Thymus (tissue), 14 donors: ENCODE measurements at places on chromosomes 13 and 19.

DNA sequence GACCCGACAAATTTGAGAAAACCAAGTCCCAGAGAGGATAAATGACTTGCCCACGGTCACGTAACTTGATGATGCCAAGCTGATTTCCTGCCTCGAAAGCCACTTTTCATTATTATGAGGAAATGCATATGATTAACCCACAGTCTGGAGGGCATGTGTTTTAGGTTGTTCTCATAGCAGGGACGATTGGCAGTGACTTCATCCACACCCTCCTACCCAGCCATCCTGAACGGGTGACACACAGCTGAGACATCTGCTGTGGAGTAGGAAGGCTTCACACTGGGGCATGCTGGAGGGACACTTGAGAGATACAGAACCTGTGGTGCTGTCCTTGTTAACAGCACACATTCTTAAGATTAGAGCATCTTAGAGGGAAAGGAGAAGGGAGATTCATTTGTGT is 65.4 kb upstream of the WDFY2 start:
- no peak for DNase-seq

GRCh38 chr13:93945621-93946020 is 533.9 kb downstream of the DCT start:
- DNase-seq = no peak

GRCh38 chr13:49185264-49185663 is 34.9 kb upstream of the MLNR start:
- DNase-seq = no peak

DNA sequence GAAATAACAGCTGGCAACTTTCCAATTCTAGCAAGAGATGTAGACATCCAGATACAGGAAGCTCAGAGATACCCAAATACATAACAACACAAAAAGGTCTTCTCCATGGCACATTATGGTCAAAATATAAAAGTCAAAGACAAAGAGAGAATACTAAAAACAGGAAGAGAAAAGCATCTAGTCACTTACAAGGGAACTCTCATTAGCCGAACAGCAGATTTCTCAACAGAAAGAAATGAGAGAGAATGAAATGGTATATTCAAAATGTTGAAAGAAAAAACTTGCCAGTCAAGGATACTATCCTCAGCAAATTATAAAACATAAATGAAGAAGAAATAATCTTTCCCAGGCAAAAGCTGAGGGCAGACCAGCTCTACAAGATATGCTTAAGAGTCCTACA is 12.4 kb downstream of the ZNF780A start:
- DNase-seq = no peak

DNA sequence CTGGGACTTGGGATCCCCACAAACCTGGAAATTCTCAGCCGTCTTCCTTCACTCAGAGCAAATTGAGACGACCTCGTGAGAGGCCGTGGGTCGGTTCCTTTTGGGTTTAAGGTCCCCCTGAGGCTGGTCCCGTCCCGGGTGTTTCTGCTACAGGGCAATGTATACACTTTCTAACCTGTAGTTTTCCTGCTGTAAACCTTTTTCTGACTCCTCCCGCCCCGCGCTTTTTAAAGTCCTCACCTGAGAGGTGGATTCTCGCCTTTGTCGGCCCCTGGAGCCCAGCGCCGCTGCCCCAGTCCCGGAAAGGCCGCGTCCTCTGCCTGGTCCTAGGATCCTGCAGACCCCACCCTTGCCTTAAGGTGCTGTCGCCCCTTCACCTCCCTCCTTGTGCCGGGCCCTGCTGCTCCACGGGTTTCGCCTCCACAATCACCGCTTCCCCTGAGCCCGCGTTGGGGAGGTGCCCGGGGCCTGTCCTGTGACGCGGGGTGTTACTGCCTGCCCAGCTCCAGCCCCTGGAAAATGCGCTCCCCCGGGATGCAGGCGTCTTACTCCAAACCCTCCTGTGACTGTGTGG is 391 bp downstream of the ZNF761 start:
- no peak for DNase-seq

DNA sequence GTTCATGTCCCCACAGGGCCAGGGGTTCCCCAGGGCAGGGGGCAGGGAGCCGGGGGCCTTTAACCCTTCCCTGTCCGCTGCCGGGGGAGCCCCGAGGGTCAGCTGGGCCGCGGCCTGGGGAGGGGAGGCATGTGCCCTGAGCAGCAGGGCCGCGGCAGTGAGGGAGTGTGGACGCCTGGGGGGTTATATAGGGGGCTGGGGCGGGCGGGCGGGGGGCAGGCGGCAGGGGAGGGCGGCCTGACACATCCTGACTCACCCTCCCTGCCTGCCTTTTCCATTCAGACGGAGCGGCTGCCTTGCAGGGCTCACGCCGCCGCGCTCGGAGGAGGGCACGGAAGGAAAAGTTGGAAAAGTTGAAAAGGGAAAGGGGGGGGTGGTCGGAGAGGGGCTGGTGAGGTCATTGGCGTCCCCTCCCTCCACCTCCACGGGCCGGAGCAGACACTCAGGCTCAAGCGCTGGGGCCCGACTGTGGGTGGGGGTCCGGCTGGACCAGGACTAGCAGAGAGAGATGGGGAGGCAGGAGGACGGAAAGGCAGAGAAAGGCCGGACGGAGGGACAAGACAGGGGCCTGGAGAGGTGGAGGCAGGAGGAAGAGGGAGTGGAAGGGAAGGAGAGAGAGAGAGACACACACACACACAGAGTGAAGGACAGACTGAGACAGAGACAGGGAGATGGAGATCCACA is at the start of gene IL11:
Gene IL11 (minus strand): TSS at position 159 of the 684 bp plus-strand sequence. CDS start 153 bp downstream, at position 6.
- DNase-seq = no peak

DNA sequence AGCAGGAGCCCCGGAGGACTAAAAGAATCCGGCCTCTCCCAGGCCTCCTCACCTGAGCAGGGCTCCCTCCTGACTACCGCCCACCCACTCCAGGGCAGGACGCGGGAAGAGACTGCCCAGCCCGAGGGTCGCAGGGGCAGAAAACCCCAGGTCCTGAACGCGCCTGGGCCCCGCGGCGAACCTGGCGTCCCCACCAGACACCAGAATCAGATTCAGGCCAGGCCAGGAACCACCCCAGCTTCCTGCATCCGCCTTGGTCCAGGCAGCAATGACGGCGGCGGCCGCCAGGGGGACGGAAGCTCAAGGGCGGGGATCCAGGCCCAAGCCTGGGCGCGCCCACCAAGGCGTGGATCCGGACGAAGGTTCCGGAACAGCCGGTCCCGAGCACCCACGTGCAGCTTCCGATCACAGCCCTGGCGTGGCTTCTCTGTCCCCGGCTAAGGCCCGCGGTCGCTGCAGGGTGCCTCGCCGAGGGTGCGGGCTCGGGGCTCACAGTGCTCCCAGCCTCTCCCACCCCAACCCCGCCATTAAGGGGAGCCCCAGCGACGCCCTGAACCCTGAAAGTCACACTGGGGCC is 3.6 kb downstream of the LGALS7 start:
- peak; percentile 89 for DNase-seq

DNA sequence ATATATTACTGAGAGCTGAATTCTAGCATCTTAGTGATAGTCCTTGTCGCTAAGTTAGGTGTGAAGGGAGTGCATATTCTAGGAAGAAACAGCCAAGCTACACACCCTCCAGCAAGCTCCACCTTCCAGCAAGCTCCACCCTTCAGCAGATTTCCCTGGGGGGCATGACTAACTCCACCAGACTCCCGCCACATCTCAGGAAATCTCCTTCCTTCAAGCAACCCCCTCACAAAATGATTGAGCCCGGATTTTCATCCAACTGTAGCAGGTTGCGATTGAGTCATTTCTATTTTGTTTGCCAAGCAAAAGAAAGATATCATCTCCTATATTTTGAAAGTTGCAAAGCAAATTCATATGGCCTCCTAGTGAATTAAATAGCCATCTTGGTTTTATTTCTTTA is 162.1 kb upstream of the TMTC4 start:
- no peak for DNase-seq

DNA sequence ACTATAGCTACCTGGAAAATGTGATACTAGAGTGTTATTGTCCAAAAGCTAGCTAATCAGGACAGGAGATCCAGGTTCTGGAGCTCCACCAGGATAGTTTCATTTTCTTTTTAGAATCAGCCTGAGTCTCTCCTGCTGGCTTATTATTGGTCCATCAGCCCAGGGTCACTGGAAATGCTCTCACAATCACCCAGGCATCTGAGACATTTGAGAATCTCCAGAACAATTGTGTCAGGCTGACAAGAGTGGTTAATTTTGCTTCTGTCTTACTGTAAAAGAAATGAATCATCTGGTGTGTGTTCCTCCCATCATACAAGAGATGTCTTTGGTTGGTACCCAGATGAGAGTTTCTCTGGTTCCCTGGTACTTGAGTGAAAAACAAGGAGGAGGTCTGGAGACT is 43.6 kb upstream of the ZNF681 start:
- peak; percentile 15 for DNase-seq

DNA sequence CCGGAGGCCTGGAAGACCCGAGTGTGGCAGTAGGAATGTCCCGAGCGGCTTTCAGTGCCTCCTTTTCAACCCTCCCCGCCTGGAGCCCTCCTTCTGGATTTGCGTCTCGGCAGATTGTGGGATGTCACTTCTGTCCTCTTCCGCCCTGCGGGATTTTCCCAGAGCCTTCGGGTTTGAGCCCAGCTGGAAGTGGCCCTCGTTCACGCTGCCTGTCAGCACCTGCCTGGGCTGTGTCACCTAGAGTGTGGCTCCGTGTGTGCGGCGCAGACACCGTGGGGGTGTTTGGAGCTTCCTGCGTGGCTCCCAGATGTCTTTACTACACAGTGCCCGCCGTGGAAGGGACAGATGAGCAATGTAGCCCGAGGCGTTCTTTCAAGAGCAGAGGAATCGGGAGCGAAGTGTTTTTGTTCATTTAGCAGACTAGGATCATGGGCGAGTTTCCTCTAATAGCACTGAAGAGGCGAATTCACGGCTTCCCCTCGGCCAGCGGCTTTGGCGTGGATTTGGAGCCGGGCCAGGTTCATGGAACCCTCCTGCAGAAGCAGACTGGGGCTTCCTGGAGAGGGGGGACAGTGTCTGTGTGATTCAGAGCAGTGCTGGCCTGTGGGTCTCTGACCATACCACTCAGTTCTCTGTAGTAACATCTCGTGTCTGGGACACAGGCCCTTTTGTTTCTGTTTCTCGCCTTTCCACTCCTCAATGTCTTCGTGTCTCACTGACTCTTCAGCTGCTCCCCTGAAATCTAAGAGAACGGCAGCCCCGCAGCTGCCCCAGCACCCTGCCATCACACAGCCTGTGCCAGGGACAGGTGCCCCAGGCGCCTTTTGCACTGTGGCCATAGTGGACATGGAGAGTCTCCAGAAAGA is 68.0 kb downstream of the KDM4B start:
- no peak for DNase-seq

- DNase-seq = no peak
These were observed 253.8 kb downstream of the DLEU7 start for GRCh38 chr13:50589651-50590054.

GRCh38 chr13:100195568-100195967 is 106.7 kb downstream of the PCCA start:
- DNase-seq = no peak

DNA sequence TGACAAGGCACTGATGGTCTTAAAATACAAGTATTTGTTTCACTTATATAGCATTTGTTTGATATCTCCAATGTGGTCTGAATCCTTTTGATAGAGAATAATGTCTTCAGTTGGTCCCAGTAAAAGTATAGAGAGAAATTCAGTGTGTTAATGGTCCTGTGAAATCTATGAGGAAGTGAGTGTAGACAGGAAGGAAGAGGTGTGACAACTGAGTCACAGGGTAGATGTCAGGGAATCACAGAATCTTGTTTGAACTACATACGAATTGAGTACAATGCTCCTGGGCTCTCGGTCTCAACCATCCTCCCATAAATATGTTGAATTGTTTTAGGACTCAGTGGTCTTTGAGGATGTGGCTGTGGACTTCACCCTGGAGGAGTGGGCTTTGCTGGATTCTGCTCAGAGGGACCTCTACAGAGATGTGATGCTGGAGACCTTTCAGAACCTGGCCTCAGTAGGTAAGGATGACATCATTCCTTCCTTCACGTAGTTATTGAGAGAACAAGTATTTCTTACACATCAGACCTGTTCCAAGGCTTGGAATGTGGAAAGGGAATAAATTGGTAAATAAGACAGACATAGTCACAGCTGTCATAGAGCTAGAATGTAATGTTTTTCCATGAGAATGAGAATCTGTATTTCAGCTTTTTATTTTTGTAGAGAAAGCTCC is 9.1 kb downstream of the ZNF555 start:
- no peak for DNase-seq

DNA sequence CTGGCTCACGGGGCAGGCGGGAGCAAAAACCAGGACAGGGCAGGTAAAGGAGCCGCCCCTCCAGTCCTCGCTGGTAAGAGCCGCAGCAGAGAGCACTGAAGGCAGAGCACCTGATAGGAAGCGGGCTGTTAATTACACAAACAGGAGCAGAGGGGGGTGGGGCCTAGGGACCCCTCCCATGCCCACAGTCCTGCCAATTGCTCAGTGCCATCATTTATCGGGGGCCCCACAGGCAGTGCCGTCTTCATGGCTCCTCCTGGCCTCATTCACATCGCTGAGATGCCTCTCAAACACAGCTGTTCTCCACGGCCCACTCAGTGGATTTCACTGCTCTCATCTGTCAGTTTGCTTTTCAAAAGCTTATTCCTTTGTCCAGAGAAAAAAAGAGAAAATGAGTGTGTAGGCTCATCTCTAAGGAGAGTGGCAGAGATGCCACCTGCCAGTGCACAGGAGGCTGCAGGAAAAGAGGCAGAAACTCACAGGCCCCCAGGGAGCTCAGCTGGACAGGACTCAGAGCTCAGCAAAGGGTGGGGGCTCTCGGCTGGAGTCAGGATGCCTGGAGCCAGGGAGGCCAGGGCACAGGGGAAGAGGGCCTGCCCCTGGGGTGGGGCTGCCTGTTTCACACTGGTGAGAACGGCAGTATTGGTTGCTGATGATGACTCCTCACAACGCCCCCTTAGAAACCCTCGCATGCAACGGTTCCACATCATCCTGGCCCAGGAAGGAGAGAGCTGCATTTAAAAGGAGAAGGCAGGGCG is 174.6 kb downstream of the COL4A1 start:
- DNase-seq = no peak

DNA sequence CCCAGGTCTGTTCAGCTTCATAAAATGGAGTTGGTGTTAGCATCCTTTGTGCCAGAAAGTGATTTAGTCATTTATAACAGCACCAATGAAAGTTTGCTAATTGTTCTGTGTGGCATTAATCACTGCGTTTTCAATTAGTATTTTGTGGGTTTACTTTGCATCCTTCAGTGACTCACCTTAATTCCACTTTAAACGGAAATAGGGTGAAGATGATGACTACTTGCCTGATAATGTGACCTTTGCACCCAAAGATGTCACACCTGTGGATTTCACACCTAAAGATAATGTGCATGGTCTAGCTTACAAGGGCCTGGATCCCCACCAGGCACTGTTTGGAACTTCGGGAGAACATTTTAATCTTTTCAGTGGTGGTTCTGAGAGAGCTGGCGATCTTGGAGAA is 15.0 kb downstream of the GPATCH1 start:
- no peak for DNase-seq

GRCh38 chr19:52007451-52007805 is 583 bp downstream of the ZNF615 start:
- DNase-seq = no peak

GRCh38 chr13:44048326-44048725 is 168.6 kb downstream of the LACC1 start:
- DNase-seq = no peak

GRCh38 chr19:29945017-29945416 is 3.0 kb downstream of the URI1 start:
- no peak for DNase-seq
